ENCODE measurements at places on chromosomes 1 and 21.
A peak's percentile ranks its signal among the peaks of the same experiment; 100 is the strongest.

- no peak for DNase-seq
Observed at GRCh38 chr1:240909701-240910457, 297.9 kb upstream of the GREM2 start.

DNA sequence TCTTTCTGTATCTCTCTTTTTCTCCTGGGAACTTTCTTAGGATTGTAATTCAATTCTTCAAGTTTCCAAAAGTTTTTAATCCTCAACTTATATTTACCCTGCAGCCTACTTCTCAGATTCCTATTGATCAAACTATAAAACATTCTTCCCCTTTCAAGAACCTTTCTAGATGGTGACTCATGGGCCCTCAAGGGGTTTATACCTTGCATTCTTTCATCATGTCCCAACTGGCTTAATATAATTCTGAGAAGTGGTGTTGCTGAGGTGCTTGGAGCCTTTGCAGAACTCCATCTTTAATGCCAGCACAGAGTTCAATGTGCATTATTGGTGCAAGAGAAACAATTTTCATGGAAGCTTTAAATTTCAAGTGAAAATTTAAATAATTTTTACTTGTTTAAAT lies 273.4 kb downstream of the VAV3 start:
- no peak for DNase-seq

- DNase-seq = no peak
Observed at GRCh38 chr1:206909161-206909882, 12.1 kb downstream of the IL24 start.

DNA sequence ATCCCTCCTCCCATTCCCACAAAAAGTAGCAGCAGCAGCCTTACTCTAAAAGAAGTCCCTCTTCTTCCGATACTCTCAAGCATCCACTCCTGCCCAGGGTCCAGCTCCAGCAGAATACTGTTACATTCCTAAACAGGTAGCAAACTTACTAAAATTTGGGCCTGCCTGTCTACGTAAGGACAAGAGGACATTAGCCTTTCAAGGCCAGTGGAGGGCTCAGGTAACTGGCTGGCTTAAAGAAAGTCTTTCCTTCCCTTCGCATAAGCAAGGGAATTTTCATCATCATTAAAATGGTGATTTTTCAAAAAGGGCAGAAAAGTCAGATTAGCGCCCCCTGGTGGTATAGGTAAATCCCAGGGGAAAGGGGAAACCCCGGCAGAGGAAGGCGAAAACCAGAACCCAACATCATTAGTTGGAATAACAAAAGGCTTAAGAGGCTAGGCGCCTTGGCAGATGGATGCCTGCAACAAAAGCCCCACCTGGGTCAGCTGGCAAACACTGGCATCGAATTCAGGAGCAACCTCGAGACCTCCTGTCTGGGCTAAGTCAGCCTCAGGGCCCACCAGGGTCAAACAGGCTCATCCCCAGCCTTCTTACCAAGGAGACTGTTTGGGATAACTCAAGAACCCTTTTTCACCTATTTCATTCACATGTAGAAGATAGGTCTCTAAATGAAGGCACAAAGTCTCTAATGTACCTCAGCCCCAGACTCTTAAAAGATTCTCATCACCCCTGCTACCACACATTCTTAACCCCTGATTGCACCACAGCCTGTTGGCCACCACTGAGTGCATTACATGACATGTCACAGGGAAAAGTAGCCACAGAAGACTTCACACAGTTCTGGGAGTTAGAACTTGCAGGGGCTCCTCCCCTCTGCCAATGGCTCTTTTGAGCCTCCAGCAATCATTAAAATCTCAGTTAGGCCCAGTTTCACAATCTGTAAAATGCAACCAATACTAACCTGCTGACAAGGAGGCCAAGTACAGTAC lies 36.7 kb downstream of the ERI3 start:
- DNase-seq = peak; percentile 35

GRCh38 chr1:246587606-246588005 lies 21.4 kb downstream of the CNST start:
- DNase-seq = no peak

DNA sequence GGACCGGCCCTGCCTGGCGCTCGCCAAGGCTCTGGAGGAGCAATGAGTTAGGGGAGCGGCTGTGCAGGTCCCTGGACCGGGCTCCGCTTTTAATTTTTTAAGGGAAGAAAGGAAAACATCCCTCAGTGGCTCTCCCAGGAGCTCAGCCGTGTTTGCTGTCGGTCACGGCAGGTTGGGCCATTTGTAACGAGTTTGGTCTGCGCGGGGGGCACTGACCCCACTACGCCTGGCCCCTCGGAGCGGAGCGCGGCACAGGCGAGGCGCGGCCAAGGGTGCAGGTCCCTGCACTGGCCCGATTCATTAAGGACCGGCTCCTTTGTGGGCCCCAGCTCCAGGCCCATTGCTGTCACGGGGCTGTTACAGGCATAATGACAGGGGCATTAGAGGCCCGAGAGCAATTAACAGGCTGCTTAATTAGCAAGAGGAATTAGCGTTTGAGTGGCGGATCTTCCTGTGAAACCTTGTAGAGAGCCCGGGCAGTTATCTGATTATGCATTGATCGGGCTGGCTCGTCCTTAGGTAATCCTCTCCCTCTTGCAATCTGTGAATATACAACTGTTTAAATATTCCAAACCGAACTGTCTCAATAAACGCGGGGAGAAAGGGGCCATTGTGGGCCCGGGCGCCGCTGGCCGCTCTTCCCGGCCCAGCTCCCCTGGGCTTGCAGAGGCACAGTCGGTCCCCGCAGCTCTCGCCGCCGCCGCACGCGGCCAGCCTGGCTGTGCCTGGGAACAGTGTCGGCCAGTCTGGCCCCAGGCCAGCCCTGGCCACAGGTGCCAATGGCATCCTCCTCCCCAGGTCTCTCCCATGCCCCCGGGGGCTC lies 56.8 kb downstream of the PRDM16 start:
- no peak for DNase-seq

- DNase-seq = no peak
Observed at GRCh38 chr1:226751214-226751613, 12.1 kb upstream of the ITPKB start.

All from SK-N-DZ (cell line).